Smooth muscle cell of the brain vasculature (primary cell): ENCODE measurements at places on chromosomes 3 and 15.

- DNase-seq, result no peak
Observed at GRCh38 chr15:63506537-63507035, 2.2 kb downstream of the USP3 start.

DNA sequence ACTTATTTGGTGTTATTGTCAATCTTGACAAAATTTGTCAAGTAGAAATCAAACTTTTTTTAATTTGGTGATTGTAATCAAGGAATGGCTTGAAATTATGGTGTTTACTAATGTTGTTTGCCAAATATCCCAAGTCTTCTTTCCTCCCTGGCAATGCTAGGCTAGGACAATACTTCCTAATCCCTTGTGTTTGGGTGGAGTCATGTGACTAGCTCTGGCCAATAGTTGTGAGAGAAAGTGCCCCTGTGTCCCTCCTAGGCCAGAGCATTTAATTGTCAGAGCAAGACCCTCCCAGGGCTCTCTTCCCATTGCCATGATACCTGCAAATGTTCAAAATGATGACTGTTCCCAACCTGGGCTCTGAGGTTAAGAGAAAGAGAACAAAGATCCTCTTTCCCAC, 132.7 kb downstream of the ANXA2 start:
- DNase-seq, result no peak

GRCh38 chr3:127182848-127183714, 9.8 kb upstream of the PRR23E start:
- no peak for DNase-seq

DNA sequence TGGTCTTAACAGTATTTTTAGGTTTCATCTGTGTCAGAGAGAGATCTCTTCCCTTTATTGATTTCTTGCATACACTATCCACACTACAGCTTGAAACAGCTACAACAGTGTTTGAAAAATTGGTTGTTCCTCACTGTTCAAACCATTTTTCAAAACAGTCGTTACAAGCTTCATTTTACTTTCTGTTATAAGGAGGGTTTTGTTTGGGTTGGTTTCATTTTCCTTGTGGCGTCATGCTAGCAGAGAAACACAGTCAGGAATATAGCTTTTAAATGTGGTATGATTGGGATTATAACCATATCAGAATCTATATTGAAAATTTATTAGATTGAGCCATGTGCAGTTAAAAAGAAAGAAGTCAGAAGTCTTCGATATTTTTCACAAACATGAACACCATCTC, 400.6 kb downstream of the ZBTB20 start:
- no peak for DNase-seq

- DNase-seq, result no peak
Observed at GRCh38 chr3:119570229-119570628, 9.1 kb upstream of the ADPRH start.

DNA sequence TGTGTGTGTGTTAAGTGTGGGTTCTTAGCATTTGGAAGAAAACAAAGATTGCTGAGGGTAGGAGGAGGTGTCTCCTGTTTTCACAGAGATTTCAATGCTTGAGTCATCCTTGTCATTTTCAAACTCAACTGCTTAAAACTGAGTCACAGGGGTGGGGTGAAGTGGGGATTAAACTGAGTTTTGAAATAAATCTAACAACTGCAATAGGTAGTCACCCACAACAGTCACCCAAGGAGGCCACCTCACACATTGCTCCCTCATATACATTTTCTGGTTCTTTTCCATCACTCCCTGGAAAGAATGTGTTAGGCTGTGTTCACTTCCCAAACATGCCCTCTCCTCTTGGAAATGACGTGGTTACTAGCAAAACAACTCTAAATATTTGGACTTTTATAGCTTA, 187.7 kb upstream of the CMC1 start:
- no peak for DNase-seq

DNA sequence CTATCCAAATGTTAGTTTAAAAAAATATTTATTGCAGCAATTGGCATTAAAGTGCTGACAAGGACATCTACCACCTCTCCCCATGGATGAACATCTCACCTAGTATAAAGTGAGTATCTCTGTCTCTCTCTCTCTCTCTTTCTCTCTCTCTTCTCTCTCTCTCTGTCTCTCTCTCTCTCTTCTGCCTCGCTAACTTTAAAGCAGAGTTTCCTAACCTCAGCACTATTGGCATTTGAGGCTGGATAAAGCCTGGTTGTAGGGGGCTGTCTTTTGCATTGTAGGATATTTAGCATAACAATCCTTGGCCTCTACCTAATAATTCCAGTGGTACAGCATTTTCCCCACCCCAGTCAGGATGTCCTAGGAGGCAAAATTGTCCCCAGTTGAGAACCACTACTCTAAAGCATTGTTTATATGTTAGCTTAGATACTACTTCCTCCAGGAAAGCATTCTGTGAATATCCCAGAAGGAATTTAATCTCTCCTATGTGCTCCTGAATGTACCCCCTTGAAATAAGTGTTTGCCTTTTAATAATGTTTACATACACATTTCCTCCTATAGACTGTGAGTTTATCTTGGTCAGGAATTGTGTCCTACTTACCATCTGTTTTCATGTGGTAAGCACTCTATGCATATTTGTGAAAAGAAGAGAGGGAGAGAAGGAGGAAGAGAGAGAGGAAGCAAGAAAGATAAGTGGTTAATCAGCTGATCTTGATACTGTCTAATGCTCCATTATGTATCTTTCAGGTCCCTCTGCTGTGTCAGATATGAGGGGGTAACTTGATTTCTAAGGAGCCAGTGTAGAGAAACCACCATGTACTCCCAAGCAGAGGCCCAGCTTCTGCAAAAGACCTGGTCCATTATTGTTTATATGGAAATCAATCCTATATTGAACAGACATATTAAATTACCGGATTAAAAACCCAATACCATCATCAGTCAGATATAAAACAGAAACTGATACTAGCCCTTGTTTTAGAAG, 346.6 kb downstream of the RBMS3 start:
- DNase-seq, result no peak

GRCh38 chr3:150098621-150099020, 127.9 kb upstream of the PFN2 start:
- no peak for DNase-seq

DNA sequence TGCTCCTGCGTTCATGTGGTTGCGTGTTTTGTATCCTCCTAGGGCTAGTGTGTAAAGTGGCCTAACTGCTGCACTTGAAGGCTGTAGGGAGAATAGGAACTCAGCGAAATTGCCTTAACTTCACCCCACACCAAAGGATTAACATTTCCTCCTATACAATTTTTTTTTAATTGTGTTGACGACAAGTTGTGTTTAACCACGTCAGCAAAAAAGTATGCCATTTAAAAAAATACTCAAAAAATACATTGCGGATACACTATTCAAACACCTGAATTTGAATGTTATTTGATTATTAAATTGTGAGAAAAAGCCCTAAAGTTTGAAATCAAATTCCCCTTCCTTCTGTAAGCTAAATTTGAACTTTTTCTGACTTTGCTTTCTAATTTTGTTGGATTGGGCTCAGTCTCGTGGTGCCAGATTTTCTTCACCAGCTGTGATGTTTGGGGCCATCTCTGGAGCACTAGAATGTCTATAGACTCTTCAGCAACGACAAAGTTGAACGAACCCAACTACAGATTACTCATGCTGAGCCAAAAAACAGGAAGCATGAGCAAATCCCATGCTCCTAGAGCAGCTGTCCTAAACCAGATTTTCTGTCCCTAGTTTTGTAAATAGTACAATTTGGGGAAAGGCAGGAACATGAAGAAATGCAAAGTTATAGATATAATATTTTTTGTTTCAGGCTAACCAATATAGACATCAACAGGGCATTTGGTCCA, 8.1 kb upstream of the SLC9A9 start:
- no peak for DNase-seq

GRCh38 chr3:29481969-29482767, 201.3 kb downstream of the RBMS3 start:
- DNase-seq, result no peak

DNA sequence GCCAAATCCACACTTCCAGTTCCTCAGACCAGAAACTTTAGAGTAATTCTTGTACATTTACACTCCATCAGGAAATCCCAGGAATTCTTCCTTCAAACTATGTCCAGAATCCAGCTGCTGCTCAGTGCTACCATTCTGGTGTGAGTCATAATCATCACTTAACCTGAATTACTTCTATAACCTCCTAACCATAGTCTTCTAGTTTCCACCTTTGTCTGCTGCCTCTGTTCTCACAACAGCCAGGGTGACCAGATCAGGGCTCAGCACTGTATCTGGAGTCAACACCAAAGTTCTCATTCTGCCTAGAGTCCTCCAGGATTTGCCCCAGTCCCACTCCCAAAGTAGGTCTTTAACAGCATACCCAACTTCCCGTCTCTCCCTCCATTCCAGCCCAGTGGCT, 3.4 kb downstream of the CLDND1 start:
- DNase-seq, result no peak

DNA sequence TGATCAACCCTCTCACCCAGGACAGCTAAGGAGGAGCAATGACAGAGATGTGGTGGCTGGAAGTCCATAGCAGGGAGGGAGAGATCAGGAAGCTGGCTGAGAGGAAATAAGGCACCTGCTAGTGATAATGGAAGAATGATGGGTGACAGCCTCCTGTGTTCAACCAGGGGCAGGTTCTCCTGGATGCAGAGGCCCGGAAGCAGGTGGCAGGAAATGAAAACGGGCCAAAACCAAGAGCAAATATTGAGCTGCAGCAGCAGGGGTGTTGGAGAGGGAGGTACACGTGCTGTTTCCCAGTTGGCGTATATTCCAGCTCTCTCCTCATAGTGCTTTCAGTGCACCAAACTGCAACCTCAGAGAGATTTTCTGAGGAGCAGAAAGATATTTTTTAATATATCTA, 213.4 kb upstream of the TBL1XR1 start:
- DNase-seq, result no peak

GRCh38 chr3:60160822-60161748, 1090.2 kb downstream of the FHIT start:
- DNase-seq, result no peak

DNA sequence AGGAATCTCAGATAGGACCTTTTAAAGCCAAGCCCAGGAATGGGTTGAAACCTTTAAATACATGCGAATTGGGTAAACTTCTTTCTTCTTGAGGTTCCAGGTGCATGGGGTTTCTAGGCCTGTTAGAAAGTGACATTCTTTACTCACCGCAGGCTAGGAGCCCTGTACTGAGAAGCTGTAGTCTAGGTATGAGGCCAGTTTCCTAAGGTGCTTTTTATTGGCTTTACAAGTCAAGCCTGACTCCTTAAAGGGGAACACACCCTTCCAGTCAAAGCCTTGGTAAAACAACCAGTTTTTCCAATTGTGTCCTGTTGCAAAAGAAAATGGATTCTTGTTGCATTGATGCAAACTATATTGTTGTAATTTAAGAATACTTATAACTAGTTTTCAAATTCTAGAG, 76.1 kb upstream of the ATP11B start:
- DNase-seq, result no peak

DNA sequence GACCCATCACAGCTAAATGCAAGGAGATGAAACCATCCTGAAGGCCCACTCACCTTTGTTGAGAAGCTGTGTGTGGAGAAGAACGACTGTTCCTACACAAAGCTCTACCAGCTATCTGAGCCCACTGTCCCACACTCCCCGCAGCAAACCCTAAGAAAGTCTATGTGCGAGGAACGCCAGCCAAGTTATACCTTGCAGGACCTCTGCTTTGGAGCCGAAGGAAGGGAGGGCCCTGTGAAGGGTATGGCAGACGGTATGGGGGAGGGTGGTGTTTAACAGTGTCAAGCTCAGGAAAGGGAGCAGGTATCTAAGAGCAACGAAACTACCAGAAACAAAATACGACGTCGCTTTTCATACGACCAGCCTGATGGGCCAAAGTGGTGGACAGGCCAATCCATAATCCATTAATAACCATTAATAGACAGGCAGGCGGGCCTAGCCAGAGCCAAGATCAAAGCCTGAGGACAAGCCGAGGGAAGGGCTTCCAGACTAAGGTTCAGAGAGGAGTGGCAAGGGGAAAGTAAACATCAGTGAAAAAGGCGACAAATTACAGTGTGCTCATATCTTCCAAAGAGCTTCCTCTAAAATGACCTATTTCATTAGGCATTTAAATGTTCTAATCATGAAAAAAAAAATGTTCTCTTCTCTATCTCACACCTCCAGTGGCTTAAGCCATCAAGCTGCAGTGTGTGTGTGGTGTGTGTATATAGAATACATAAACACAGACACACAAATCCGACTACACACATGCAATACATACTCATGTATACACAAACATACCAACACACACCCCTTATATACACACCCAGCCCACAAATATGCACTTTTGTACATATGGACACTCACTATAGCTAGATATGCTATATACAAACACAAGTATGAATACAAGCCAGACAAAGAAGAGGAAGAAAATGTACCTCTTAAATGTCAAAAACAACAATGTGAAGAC, 43.9 kb downstream of the PTPN23 start:
- no peak for DNase-seq

DNA sequence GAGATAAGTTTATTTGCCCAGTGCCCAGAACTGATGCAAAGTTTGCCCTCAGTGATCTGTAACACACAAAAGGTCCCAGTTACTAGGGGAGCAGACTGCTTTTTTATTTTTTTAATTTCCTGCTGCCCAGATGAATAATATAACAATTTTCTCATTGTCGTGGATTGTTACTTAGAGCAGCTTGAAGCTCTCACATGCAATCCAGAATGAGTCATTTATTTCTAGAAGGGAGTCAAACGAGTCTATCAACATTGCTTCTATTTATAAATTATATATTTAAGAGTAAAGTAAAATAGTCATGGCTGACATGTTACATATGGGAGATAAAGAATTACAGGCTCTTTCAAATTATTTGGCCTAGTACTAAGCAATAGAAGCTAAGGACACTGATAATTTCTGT, 41.3 kb downstream of the MEIS2 start:
- DNase-seq, result no peak

DNA sequence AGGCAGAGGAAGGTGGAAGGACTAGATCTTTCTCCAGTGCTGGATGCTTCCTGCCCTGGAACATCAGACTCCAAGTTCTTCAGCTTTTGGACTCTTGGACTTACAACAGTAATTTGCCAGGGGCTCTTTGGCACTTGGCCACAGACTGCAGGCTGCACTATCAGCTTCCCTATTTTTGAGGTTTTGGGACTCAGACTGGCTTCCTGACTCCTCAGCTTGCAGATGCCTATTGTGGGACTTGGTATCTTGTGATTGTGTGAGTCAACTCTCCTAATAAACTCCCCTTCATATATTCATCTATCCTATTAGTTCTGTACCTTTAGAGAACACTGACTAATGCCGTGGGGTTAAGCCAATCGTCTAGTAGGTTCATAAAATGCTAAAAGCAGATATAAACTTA, 8.8 kb upstream of the B3GNT5 start:
- no peak for DNase-seq

- no peak for DNase-seq
Observed at GRCh38 chr3:54079730-54080325, 42.5 kb upstream of the CACNA2D3 start.

DNA sequence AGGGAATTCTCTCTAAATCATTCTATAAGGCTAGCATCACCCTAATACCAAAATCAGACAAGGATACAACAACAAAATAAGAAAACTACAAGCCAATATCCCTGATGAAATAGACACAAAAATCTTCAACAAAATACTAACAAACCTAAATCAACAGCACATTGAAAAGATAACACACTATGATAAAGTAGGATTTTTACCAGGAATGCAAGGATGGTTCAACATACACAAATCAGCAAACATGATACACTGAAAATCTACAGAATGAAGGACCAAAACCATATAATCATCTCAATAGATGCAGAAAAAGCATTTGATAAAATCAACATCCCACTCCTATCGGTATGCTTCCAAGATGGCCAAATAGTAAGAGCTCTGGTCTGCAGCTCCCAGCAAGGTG, 39.5 kb downstream of the ALDH1A2 start:
- no peak for DNase-seq
